ELR (cell line): ENCODE measurements at places on chromosomes 12 and 14.

GRCh38 chr14:86373886-86374285, 843.9 kb downstream of the FLRT2 start:
- no peak for DNase-seq

- DNase-seq, result no peak
Measured at GRCh38 chr14:78340250-78340649, 170.1 kb downstream of the NRXN3 start.

- DNase-seq, result no peak
Measured at GRCh38 chr12:109767991-109768900, 54.6 kb downstream of the FAM222A start.

- no peak for DNase-seq
Measured at GRCh38 chr12:5899675-5900074, 45.4 kb downstream of the ANO2 start.

GRCh38 chr12:7373226-7373625, 69.4 kb downstream of the ACSM4 start:
- no peak for DNase-seq

GRCh38 chr12:46373301-46374296, 1.0 kb upstream of the SLC38A2 start:
- peak; percentile 71 for DNase-seq

DNA sequence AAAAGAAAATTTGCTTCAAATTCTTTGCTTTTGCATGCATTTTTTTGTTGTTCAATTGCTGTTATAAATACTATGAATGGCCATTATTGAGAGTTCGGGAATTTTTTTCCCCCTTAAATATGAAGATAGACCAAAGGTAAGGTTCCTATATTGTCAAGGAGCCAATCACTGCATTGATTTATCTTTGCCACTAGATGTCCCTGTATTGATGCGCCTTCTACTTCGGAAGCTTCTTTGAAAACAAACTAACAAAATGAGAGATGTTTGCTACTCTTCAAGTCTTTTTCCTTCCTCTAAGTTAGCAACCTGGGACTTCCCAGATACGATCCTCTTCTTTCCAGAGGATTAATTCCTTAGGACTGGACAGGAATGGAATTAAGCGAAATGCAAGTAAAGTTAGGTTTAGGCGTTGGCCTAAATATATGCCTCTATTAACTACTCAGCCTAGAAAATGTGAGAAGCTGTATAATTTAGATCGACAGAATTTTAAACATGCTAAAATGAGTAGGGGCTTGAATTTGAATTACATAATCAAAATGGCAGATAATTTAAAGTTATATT, 318.1 kb downstream of the AEBP2 start:
- DNase-seq, result peak; percentile 52

GRCh38 chr14:38197001-38197783, 10.5 kb upstream of the SSTR1 start:
- peak; percentile 59 for DNase-seq

GRCh38 chr14:93893661-93894261, 33.4 kb upstream of the FAM181A start:
- DNase-seq, result no peak

GRCh38 chr14:99681832-99682148, 2.3 kb upstream of the CYP46A1 start:
- no peak for DNase-seq
